ENCODE measurements at places on chromosomes 6 and 20.

DNA sequence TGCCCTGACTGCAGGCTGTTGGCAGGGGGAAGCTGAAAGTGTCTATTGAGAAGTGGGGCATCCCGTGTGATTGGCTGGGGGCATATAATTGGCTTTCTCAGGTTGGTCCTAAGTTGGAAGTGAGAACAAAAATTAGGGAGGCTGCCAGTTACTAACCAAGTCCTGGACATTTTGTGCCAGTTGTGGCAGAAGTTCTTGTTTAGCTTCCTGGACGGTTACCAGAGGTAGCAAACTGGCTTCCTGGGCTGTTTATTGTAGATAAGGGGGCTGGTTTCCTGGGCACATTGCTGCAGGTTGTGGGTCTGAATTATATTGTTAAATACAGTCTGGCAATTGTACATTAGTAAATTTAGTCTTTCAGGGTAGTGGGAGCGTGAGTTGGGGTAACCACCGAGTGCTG, 50.6 kb upstream of the SLC2A12 start:
- DNase-seq, result no peak
- no peaks in the 10 kb centered on the region for H3K4me1 ChIP-seq
- no peak overlapping the region for H3K4me3 ChIP-seq
- no peak overlapping the region for H3K27ac ChIP-seq

GRCh38 chr6:2857580-2858337, 16.1 kb upstream of the SERPINB1 start:
- peak overlapping the region; percentile 100 for H3K27ac ChIP-seq
- peaks cover 3% of the 10 kb centered on the region for H3K36me3 ChIP-seq
- H3K4me1 ChIP-seq, result peaks cover 65% of the 10 kb centered on the region
- H3K27me3 ChIP-seq, result no peaks in the 10 kb centered on the region

DNA sequence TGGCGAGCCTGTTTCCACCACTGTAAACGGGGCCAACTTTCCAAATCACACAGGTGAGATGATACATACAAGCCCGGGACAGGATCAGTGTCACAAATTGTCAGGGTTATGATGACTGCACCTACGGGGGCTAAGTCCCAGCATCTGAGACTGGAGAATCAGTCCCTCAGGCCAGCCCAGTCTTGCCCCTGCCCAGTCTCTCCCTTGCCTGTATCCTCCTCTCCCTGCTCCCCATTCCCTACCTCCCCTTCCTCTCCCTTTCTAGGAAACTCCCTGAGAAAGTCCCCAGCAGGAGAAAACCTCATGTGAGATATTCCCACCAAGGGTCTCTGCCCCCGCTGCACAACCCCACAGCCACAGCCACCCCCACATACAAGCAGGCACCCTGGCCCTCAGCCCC, 1.5 kb downstream of the FOXS1 start:
- no peak overlapping the region for H3K27ac ChIP-seq
- no peak for DNase-seq
- no peaks in the 10 kb centered on the region for H3K36me3 ChIP-seq
- H3K4me3 ChIP-seq, result no peak overlapping the region
- H3K4me1 ChIP-seq, result peaks cover 5% of the 10 kb centered on the region
- H3K27me3 ChIP-seq, result peaks cover 2% of the 10 kb centered on the region

GRCh38 chr6:42095776-42096541, 45.6 kb downstream of the TAF8 start:
- peaks cover 6% of the 10 kb centered on the region for H3K4me1 ChIP-seq
- H3K27ac ChIP-seq, result no peak overlapping the region
- no peak for DNase-seq
- peaks cover 2% of the 10 kb centered on the region for H3K36me3 ChIP-seq
- H3K27me3 ChIP-seq, result no peaks in the 10 kb centered on the region
- H3K4me3 ChIP-seq, result no peak overlapping the region

GRCh38 chr6:25659633-25660368, 7.8 kb downstream of the SCGN start:
- H3K27ac ChIP-seq, result no peak overlapping the region
- H3K4me3 ChIP-seq, result no peak overlapping the region
- H3K4me1 ChIP-seq, result no peaks in the 10 kb centered on the region

DNA sequence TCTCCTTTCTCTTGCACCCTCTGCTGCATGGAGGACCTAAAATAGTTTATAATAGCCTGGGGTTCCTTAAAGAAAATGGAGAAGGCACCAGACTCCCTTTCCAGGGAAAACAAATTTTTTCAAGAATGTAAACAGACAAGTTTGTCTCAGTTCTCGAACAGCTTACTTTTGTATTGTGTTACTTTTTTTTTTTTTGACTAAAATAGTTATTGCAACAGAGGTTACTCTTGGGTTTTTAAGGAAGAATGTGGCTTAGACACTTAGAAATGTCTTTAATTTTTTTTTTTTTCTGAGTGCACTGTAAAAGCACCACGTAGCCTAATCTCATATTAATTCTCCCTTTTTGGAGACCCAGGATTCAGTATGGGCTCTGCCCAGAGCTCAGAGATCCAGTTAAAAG, 148.7 kb upstream of the CARMIL1 start:
- no peak overlapping the region for H3K4me3 ChIP-seq
- no peak for DNase-seq
- no peak overlapping the region for H3K27ac ChIP-seq
- H3K36me3 ChIP-seq, result peaks cover 24% of the 10 kb centered on the region
- H3K4me1 ChIP-seq, result peaks cover 5% of the 10 kb centered on the region

Data from stimulated activated naive B cell treated with anti-CD40 and anti-IgM and Interleukin-4, amounts not matched to agents 10 μg/mL and 1 μg/mL and 100 μg/mL, for 72 hours (primary cell).